ENCODE measurements at places on chromosomes 7 and 10. TPM values are rescaled to one million over a fixed set of nuclear protein-coding genes. Genes with fewer than 3 reads are reported as not detected.

GRCh38 chr10:43354879-43355380 is 16.5 kb upstream of the FXYD4 start:
- no peak for DNase-seq

- DNase-seq = peak; percentile 75
These were observed 1378.7 kb downstream of the XPNPEP1 start for GRCh38 chr10:108544500-108545120.

- DNase-seq = no peak
These were observed 100.3 kb upstream of the AGBL3 start for GRCh38 chr7:134885967-134886352.

- no peak for DNase-seq
These were observed 104.7 kb downstream of the SEPTIN7 start for GRCh38 chr7:35905555-35905954.

GRCh38 chr10:58797356-58797755 is 284.7 kb downstream of the BICC1 start:
- DNase-seq = no peak

DNA sequence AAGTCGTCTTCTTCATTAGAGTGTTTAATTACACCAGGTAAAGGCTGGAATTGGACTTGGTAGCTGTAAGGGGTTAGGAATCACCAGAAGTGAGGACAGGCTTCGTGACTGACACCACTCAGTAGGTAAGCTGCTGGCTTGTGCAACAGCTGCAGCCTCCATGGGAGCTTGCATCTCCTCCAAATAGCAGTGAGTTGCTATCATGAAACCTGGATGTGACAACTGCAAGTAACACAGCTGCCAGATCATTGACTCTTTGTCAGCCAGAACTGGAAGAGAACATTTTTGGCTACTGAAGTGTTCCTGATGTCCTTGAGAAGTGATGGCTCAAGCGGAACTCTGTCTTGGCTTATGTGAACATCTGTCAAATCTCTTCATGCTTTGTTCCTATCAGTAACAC is 64.1 kb upstream of the MSRB2 start:
- DNase-seq = no peak

GRCh38 chr7:147578196-147578595 is 1012.4 kb upstream of the C7orf33 start:
- no peak for DNase-seq

DNA sequence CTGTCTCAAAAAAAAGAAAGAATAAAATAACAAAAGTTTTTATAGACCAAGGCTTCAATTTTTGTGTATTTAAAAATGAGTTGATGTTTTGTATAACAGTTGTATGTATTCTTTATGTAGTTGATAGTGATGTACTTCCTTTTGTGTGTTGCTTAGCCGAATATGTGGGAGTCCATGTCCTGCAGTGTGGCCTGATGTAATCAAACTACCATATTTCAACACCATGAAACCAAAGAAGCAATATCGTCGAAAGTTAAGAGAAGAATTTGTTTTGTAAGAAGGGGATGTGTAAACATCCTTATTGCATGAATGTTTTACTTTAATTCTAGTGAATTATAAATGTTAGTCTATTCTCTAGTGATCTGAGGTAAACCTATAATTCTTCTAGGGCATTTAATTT is 56.6 kb downstream of the MPLKIP start:
- no peak for DNase-seq

DNA sequence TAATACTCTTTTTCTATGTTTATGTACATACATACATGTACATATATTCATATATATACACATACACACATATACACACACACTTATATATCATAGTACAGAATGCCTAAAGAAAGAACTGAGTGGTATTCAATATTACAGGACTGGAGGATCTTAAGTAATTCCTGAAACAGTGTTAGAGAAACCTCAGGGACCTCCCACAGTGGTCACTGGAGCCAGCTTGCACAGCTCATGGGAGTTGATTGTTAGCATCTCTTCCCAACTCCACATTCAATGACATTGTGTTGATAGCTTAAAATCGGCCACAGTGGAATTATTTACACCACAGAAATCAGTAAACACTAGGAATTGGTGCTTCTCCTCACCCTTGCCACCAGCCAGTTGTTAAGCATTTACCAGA is 6.0 kb downstream of the LRRC17 start:
- DNase-seq = no peak

- DNase-seq = no peak
These were observed 156.3 kb downstream of the NEURL1 start for GRCh38 chr10:103649654-103650423.

DNA sequence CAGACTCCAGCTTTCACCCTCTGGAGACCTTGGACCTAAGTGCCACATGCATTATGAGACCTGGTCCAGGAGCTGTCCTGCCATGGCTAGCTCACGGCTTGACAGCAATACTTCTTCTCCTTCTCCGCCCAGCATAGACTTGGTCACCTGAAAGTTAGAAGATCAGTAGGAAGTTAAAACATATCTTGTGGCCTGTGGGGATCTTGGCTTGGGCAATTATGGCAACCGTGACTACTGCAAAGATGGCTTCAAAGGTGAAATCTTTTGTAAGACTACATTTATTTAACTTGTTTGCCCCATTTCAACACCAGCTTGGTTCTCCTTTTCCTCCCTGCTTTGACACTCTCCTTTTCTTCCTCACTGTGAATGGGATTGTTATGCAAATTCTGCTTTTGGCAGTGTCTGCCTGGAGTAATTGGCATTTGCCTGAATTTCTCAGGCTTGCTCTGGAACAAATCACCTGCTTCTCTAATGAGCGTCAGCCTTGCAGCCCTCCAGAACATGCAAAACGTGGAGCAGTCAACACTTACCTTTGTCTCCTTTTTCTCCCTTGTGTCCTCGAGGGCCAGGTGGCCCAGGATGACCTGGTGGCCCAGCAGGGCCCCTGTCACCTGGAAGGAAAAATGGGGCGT is 53.4 kb downstream of the COL17A1 start:
- no peak for DNase-seq

DNA sequence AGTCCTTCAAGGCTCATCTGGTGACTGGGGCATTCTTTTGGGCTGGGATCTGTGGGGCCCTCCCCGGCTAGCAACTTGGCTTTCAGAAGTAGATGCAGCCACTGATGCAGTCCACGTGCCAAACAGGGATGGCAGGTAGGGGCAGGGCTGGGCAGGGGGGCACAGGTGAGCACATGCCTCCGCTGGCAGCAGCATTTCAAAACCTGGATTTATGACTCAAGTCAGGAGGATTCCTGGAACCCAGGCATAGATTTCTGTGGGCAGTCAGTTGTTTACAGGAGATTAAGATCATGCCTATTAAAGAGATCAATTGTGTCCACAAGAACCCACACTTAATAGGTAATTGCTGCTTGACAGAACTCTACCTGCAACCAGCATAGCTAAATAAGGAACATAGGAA is 839 bp upstream of the HABP2 start:
- DNase-seq = no peak

GRCh38 chr10:131938681-131939080 is 37.9 kb downstream of the PPP2R2D start:
- no peak for DNase-seq

GRCh38 chr10:24947304-24948097 is 4.9 kb downstream of the PRTFDC1 start:
- no peak for DNase-seq

GRCh38 chr7:1671594-1672451 is 1.7 kb downstream of the ELFN1 start:
- DNase-seq = peak; percentile 38

GRCh38 chr10:5073659-5074058 is 20.6 kb upstream of the AKR1C3 start:
- DNase-seq = no peak

DNA sequence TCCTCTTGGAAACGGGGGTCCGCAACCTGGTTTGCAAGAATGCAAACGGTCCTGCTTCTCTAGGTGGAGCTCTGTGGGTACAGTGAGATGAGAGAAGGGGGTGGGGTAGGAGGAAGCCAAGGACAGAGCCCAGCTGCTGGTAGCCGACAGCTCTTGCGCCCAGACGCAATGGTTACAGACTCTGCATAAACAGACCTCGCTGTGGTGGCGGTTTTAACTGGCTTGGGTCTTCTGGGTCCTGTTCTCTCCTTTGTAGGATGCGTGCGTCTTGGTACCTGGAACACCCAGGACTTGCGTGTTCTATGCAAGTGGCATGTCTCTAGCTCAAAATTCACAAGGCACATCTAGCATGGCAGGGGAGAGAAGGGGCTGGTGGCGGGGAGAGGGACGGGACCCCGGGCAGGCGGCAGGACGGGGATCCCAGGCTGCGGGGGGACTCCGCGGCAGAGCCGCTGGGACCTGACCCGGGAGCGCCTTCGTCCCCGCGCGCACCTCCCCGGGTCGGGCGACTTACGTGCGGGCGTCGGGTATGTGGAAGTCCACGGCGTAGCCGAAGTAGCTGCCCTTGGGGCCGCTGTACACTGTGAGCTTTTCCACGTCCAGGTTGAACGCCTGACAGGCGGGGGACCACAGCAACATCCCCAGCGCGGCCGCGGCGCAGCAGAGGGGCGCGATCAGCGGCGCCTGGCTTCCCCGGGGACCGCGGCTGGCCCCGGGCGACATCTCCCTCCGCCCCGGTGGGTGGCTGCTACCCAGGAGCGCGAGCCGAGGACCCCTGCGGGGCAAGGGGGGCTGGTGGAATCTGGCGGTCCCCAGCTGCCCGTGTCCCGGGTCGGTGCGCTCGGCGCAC is 448 bp downstream of the ITGA8 start:
- DNase-seq = no peak

GRCh38 chr10:97937928-97938327 is 88.3 kb downstream of the GOLGA7B start:
- no peak for DNase-seq

- no peak for DNase-seq
These were observed 1020.1 kb downstream of the NXPH1 start for GRCh38 chr7:9453521-9453920.

GRCh38 chr7:70923181-70923845 is 208.6 kb upstream of the GALNT17 start:
- DNase-seq = no peak

DNA sequence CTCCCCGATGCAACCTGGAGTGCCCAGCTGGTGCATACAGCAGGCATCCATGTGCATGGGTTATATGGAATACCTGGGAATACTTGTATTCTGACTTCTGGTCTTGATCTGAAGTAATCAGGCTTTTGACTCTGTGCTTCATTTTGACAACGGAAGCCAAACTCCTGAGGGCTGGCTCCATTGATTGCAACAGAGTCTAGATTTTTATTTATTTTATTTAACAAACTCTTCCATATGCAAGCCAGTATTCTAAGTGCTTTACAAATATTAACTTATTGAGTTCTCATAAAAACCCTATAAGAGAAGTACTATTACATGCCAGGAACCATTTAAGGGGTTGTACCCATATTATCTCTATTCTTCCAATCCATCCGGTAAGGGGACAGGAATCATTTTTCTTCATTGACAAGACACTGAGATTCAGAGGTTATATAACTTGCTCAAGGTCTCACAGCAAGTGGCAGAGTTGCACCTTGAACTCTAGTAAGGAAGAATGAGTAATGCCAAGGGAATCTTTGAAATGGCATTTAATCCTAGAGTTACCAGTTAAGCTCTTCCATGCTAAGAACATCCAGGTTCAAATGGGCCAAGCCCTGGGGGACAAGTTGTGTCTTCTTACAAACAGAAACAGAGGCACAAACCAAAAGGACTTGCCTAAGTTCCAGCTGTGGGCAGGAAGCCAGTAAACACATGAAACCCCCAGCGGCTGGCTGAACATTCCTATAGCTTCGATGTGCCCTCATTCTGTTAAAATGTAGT is 241.0 kb downstream of the WDR11 start:
- DNase-seq = no peak

PDE6C gene
- total RNA-seq = not detected

SEMA4G gene
- 3.2 TPM for total RNA-seq

C10orf90 gene
- total RNA-seq = not detected

PFKP gene
- total RNA-seq = 113 TPM

DGKB gene
- 0.26 TPM for total RNA-seq

DYNC1I1 gene
- total RNA-seq = 26.3 TPM

VCL gene
- total RNA-seq = 232 TPM

GIMAP6 gene
- 22.1 TPM for total RNA-seq

Data from right cardiac atrium (tissue), 5 donors.